Activated naive CD4-positive, alpha-beta T cell treated with Interleukin-2 at 50 U/mL for 16 hours (primary cell): ENCODE measurements at places on chromosomes 7 and 10.

GRCh38 chr10:32372000-32372875 lies 25.3 kb upstream of the EPC1 start:
- no peak for DNase-seq

DNA sequence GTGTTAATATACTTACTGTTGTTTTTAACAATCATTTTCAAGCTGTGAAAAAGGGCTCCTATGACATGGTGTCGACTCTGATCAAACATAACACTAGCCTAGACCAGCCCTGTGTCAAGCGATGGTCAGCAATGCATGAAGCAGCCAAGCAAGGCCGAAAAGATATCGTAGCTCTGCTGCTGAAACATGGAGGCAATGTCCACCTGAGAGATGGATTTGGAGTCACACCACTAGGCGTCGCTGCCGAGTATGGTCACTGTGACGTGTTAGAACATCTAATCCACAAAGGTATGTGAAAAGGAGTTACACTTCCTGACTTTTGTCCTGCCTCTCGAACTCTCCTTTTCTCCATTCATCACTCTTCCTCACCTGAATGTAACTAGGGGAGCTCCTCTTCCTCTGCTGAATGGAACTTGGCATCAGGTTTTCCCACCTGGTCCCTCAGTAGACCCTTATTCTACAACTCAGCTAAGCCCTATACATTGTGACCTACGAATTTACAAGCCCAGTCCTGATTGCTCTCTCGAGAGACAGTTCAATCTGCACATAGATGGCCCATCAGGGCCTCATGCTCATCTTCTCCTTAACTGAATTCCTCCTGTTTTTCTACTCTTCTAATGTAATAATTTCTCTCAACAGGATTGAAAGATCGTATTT lies 23.0 kb downstream of the ASB15 start:
- peak; percentile 60 for DNase-seq

- DNase-seq = no peak
Observed at GRCh38 chr10:103042129-103042528, 124.0 kb downstream of the CNNM2 start.

- no peak for DNase-seq
Observed at GRCh38 chr10:50604049-50604640, 19.6 kb downstream of the SGMS1 start.

DNA sequence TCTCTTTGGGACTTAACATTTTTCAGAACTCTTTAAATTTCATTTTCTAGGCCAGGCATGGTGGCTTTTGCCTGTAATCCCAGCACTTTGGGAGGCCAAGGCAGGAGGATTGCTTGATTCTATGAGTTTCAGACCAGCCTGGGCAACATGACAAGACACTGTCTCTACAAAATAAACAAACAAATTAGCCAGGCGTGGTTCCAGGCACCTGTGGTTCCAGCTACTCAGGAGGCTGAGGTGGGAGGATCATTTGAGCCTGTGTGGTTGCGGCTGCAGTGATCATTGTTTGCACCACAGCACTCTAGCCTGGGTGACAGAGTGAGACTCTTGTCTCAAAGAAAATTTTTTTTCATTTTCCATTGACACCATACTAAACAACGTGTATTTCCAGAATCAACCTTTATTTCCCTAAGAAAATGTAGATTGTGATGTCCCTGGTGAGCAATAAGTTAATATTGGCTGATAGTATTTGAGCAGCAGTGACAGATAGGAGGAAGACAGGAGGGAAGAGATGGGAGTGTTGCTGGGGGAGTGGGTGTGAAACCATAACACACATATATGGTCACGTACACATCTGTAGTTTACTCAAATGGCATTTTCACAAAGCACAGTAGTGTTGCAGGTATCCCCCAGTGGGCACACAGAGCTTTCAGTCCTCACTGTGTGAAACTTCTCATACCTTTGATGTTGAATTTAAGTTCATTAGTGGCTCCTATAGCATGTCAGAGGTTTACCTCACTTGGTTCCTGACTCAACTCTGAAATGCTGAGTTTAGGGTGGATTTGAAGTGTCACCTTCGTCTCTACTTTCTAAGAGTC lies 205.6 kb downstream of the AUTS2 start:
- no peak for DNase-seq

DNA sequence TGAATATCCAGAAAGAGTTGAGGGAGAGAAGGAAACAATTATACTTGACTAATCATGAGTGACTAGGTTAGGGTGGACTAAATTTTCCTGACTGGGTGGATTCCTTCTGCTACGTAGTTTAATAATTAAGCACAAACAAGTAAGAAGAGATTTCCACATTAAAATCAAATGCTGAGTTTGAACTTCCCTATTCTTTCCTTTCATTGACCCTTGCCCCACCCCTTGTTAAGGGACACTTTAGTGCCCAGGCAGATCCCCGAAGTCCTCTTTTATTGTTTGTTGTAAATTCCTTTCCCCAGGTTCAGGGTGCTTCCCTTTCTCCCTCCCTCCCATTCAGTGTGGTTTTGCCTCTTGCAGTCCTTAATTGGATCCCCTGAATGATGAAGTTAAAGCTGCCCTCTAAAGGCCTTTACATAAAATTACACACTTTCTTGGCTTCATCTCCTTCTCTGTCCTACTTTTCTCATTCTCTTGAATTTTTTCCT lies 8.8 kb upstream of the SPAM1 start:
- DNase-seq = no peak

- DNase-seq = no peak
Observed at GRCh38 chr7:38863601-38864291, 45.2 kb downstream of the VPS41 start.

GRCh38 chr7:128963327-128963757 lies 25.6 kb downstream of the IRF5 start:
- peak; percentile 43 for DNase-seq

DNA sequence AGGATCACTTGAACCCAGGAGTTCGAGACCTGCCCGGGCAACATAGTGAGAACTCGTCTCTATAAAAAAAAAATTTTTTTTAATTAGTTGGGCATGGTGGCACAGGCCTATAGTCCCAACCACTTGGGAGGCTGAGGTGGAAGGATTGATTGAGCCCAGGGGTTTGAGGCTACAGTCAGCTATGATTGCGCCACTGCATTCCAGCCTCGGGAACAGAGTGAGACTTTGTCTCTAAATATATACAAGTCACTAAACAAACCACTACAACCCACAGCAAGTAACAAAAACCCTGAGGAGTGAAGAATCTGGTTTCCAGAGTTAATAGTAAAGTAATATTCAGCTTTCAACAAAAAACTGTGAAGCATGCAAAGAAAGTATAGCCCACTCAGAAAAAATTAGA lies 32.7 kb upstream of the HHEX start:
- DNase-seq = no peak

DNA sequence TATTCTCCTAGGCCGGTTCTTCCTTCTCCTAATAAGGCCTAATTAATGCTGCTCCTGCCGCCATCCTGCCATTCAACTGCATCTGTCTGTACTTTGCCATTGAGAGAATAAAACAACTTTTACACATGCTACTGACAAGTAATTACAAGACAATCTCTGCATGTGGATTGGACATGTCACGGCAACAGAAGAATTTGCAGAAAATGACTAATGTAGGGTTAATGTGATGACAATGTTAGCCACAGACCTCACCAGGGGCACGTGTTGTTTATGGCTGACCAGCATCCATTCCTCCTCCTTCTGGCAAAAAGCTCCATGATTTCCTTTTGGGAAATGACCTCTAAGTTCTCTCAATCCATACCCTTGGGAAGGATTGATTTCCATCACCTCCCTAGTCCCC lies 58.0 kb downstream of the NEBL start:
- DNase-seq = no peak

- DNase-seq = no peak
Observed at GRCh38 chr7:33762151-33762910, 143.0 kb upstream of the BMPER start.

GRCh38 chr10:75407224-75407712 lies 5.7 kb upstream of the ZNF503 start:
- DNase-seq = no peak

DNA sequence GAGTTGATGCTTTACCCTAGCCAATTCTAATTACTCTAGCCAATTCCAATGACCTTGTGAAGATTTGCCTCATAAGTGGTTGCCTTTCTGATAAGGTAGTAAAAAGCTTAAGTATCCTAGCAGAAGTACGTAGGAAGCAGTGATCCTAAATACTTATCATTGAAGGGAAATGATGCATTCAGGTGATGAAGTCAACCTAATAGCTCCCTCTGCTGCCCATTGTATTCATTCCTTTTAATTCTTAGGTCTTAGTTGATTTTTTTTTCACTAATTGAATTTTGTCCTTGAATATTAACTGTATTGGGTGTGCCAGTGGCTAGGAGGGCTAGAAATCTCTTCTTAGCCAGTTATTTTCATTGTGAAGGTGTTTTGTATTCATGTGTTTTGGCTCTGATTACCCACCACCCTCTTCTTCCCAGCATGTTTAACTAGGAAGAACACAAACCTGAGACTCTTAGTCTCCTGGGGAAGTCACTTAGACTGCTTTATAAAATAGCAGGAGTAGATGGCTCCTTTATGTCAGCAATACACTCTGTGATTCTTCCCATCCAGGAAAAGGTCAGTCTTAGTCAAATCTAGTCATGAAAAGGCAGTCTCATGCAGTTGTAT lies 46.3 kb downstream of the PLEKHA8 start:
- no peak for DNase-seq

GRCh38 chr7:2637505-2638223 lies 5.9 kb downstream of the TTYH3 start:
- no peak for DNase-seq

DNA sequence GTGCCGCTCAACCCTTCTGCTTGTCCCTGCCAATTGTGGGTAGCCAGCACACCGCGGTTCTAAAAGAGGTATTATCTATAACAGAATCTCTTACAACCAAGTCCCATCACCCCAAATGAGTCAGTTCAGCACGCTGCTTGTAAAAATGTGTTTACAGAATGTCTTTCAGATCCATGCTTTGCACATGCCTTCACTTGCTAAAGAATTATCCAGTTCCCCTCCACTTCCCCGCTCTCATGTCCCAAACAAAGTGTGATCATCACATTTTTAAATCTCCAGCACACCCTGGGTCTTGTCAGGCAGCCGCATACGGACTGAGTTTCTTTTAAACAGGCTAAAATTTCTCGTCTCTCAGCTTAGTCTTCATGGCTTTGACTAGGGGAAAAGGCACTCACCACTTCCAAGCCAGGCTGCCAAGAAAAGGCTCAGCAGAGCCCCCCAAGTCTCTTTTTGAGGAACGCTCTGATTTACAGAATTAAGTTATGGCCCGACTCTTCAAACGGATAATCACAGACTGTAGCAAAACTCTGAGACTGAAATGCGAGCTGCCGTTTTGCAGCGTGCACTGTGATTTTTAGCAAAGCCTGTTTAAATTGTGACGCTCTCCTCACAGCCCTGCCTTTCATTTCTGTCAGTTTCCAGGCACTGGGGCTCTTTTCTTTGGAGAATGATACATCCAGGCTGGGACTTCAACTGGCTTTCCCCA lies 29.8 kb upstream of the FGFR2 start:
- no peak for DNase-seq

DNA sequence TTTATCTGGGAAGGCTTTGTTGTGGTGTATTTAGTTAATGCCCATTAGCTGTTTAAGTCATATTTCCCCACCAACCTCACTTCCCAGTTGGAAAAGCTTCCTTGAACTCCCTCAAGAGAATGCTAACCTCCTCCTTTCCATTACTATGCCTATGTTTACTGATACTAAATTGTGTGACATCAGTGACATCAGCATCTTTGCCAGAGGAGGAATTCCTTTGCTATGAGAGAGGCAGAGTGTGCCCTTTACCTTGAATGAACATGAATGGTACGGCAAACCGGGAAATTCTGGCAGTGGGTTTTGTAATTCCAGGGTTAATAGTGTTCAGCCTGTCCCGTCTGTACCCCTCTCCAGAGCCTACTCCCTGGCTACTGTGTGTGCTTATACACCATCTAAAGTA lies 22.1 kb upstream of the GLCCI1 start:
- no peak for DNase-seq

GRCh38 chr7:128045766-128046165 lies 14.5 kb upstream of the LRRC4 start:
- DNase-seq = no peak

DNA sequence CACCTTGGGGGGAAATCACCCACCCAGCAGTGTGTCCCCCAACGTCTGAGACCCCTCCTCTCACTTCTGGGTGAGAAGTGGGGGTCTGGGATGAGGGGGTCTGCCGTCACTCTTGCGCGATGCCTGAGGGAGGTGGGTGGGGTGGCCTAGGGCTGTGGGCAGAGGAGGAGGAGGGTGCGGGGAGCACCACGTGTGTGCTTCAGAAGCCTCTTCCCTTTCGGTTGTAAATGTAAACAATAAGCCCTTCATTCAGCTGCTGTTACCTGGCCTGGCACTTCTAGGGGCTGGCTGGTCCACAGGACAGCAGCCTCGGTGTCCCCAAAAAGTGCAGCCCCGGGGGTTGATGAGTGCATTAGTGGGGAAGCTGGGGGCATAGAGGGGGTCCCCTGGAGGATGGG lies 1.3 kb downstream of the CLIP2 start:
- DNase-seq = no peak

GRCh38 chr7:46933596-46933995 lies 648.3 kb downstream of the TNS3 start:
- DNase-seq = no peak

GRCh38 chr10:99917963-99918825 lies 91.6 kb downstream of the DNMBP start:
- no peak for DNase-seq

DNA sequence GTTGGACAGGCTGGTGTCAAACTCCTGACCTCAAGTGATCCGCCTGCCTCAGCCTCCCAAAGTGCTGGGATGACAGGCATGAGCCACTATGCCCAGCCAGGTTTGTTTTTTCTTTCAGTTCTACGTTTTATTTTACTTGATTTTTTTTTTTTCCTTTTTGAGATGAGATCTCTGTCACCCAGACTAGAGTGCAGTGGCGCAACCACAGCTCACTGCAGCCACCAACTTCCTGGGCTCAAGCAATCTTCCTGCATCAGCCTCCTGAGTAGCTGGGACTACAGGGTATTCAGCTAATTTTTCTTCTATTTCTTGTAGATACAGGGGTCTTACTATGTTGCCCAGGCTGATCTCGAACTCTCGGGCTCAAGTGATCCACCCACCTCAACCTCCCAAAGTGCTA lies 24.3 kb downstream of the GDI2 start:
- no peak for DNase-seq

- DNase-seq = no peak
Observed at GRCh38 chr10:90856261-90856660, 1.6 kb downstream of the HTR7 start.

DNA sequence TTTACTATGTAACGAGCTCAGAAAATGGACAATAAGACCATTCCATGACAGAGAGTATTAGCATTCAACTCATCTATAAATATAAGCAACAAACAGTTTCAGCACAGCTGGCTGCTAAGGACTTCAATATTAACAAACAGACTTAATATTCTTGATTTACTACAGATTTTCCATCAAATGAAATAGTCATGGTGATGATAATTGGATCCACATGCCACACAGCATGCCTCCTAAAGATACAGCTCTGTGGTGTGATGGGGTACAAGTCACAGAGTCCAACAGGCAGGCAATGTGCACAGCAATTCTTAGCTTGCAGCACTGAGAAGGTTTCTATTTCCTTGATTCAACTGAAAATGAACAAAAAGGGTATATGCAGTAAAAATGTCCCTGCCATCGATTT lies 54.0 kb downstream of the DOCK4 start:
- no peak for DNase-seq

- no peak for DNase-seq
Observed at GRCh38 chr7:1311406-1312135, 78.9 kb downstream of the UNCX start.
